Stimulated activated CD4-positive, alpha-beta T cell treated with anti-CD3 and anti-CD28 coated beads, Interleukin-2, amount 100 ng/mL, for 24 hours (primary cell): ENCODE measurements at places on chromosomes 11 and 22.
A peak's percentile ranks its signal among the peaks of the same experiment; 100 is the strongest.

- peak; percentile 61 for DNase-seq
Observed at GRCh38 chr11:9264316-9265210, 587 bp downstream of the DENND5A start.

GRCh38 chr22:40182231-40182835 lies 4.6 kb downstream of the TNRC6B start:
- DNase-seq, result no peak

DNA sequence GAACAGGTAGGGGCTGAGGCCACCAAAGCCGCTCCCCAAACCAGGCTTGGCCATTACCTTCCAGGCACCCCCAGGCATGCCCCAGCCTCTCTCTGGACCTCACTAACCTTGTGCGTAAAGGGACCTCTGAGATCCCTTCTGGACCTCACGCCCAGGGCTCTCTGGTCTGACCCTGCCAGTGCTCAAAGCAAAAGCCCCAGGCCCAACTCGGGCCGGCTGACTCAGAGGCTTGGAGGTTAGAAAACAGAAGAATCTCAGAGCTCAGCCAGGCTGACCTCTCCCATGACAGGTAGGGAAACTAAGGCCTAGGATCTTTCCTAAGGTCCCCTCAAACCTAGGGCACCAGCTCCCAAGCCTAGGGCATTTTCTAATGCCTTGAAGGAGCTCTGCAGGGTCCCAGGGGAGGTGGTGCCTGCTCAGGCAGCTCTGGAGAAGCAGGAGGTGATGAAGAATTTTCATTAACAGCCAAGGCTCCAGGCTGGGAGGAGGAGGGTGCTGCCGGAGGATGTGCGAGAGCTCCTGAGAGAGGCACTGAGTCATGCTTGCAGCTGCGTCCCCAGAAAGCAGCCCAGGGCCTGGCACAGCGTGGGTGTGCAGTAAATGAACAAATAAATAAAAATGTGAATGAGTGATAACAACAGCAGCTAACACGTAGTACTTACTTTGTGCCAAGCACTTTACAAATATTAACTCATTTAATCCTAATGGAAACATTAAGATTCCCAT lies 25.6 kb downstream of the ARRB1 start:
- peak; percentile 68 for DNase-seq

DNA sequence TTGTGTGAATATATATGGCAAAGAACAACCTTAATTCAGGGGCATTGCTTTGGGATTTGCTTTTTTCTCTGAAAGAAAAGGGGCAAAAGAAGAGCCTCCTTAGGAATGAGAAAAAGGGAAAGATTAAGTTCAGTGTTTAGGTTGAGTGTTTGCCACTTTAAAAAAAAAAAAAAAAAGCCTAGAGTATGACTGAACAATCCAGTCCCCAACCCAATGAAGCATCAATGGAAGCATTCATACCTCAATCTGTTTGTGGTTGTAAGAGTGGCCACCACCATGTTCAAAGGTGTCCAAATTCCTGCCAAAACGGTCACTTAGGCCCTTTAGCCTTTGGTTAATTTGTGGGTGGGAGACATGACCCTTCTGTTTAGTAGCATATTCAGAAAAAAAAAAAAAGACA lies 260.6 kb downstream of the SOX6 start:
- no peak for DNase-seq

DNA sequence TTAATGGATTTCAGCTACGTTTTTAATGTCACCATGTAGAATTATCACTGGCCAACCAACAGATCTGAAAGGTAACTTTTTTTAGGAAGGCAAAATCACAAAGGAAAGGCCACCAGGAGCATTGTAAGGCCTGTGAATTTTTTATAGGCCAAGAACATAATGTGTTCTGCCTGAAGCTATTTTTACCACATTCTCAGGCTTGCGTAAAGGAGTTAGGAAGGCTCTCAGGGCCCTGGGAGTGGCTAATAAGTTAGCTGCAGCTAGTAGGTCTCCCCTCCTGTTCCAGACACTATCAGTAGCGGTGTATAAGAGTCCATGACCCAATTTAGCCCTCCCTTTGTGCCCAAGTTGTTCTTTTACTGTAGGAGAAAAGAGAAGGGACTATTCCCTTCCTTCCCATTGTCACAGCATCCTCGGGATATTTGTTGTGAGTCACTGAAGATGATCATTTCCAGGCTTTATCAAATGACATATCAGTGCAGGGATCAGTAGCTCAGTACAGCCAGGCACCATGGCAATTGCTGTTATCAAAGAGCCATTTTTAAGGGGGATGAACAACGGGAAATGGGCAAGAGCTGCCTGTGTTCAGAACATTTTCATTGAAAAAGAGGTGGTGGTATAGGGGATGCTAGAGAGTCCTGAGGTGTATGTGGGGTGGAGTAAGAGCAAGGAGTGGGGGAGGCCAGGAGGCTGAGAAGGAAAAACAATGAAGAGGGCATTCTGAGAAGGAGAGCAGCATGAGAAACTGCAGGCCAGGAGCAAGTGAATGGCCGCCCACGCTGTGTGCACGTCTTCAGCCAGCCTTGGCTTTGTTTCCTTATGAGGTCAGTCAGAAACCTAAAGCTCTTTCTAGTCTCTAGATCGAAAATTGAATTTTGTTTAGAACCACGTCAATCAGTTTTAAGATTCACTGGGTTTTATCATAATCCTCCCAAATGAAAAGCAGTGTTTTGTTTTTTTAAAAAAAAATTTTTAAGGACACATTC lies 940.3 kb downstream of the NTM start:
- DNase-seq, result no peak

DNA sequence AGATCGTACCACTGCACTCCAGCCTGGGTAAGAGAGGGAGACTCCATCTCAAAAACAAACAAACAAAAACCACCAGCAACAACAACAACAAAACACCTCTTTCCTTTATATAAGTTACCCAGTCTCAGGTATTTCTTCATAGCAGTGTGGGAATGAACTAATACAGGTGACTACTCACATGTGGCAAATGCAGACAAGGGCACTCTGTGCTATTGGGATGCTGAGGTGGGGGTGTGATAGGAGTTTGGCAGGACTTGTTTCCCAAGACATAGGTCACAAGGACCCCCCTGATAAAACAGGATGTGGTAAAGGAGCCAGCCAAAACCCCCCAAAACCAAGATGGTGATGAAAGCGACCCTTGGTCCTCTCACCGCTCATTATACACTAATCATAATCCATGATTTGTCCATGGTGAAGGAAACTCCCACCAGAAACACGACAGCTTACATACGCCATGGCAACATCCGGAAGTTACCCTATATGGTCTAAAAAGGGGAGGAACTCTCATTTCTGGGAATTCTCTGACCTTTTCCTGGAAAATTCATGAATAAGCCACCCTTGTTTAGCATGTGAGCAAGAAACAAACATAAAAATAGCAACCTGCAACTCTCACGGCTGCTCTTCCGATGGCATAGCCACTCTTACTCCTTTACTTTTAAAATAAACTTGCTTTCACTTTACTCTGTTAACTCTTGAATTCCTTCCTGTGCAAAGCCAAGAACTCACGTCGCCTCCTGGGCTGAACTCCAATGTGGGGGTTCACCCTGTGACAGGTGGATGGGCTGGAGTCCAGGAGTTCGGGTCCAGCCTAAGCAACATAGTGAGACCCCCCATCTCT lies 18.8 kb upstream of the INCENP start:
- no peak for DNase-seq

DNA sequence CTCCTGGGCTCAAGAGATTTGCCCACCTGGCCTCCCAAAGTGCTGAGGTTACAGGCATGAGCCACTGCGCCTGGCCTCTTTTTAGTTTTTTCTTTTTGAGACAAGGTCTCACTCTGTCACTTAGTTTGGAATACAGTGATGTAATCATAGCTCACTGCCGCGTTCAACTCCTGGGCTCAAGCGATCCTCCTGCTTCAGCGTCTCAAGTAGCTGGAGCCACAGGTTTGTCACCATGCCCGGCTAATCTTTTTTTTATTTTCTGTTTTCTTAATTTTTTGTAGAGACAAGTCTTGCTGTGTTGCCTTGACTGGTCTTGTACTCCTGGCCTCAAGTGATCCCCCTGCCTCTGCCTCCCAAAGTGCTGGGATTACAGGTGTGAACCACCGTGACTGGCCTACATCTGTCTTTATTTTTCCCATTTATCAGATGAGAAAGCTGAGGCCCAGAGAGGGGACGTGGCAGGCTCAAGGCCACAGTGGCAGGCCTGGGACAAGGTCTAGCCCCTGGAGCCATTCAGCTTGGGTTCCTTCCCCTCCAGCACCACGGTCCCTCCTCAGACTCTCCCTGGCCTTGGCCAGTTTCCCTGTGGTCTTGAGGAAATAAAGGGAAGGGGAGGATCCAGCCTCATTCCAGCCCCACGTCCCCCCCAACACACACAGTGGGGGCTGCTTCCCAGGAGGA lies 2.8 kb upstream of the KDELR3 start:
- no peak for DNase-seq

DNA sequence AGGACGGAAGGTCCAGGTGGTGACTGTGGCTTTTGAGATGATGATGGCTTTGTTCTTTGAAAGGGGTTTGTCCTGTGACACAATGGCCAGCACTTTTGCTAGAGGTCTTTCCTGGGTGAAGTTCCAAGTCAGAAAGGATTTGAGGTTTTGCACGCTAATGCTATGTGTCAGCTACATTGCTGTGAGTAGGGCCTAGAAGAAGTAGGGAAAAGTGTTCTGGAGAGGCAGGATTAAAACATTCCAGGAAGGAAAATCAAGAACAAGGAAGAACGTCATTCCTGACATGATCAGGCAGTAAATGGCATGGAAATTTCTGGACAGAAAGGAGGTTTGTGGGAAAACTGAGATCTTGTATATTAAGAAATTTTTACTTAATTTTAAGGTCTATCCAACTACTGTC lies 290.7 kb downstream of the NTM start:
- DNase-seq, result no peak

GRCh38 chr11:68818181-68818580 lies 23.5 kb downstream of the CPT1A start:
- no peak for DNase-seq

- no peak for DNase-seq
Observed at GRCh38 chr22:36741204-36741793, 34.6 kb downstream of the IFT27 start.

DNA sequence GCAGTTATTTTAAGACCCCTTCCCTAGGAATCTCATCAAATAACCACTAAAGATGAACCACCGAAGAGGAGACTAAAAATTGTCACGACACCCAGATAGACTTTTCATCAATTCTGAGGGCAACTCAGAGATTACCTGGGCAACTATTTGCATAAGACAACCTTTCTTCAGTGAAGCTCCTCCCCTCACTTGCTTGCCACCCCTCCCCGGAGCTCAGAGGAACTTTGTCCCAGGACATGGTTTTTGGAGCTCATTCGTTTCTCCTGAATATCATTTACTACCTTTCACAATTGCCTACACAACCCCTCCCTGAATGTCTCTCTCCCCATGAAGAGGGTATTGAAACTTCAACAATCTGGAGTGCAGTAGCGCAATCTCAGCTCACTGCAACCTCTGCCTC lies 3.9 kb downstream of the AGBL2 start:
- DNase-seq, result no peak

GRCh38 chr11:69442012-69442806 lies 39.3 kb upstream of the LINC01488 start:
- no peak for DNase-seq

- peak; percentile 42 for DNase-seq
Observed at GRCh38 chr11:126282361-126282735, 545 bp upstream of the TIRAP start.

GRCh38 chr22:50641696-50642607 lies 14.0 kb upstream of the ARSA start:
- no peak for DNase-seq

DNA sequence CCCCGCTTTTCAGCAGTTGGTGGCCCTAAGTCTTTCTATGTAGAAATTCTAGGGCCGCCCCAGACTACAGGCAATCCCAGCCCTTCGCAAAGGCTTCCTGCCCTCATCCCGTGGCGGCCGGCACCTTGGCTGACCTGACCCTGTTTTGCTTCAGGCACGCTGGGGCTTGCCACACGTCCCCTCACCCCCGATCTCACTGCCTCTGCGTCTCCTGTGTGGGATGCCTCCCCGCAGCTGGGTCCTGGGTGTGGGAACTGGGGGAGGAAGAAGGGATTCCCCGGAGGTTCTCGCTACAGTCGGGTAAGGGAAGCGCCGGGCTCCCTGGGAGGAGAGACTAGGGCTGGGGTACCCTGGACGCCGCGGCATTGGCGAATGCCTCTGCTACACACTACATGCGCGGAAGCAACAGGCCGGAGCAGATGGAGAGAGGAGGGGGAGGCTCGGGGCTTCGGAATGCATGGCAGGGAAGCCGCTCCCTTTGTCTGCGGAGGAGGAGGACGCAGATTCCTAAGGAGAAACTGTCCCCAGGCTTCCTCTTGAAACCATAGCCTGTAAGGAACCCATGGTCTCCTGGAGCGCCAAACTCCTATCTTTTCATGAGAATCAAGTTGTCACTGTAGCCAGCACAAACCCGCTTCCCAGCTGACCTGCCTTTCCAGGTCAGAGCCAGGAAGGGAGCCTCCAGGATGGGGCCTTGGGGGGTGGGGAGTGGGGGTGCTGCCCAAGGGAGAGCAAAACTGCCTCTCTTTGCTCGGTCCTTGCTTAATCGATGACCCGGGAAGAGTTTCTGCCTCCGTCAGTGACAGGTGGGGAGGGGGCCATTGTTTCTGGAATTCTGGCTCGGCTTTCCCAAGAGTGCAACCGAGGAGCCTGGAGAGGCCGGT lies 1.4 kb downstream of the DTX4 start:
- no peak for DNase-seq

DNA sequence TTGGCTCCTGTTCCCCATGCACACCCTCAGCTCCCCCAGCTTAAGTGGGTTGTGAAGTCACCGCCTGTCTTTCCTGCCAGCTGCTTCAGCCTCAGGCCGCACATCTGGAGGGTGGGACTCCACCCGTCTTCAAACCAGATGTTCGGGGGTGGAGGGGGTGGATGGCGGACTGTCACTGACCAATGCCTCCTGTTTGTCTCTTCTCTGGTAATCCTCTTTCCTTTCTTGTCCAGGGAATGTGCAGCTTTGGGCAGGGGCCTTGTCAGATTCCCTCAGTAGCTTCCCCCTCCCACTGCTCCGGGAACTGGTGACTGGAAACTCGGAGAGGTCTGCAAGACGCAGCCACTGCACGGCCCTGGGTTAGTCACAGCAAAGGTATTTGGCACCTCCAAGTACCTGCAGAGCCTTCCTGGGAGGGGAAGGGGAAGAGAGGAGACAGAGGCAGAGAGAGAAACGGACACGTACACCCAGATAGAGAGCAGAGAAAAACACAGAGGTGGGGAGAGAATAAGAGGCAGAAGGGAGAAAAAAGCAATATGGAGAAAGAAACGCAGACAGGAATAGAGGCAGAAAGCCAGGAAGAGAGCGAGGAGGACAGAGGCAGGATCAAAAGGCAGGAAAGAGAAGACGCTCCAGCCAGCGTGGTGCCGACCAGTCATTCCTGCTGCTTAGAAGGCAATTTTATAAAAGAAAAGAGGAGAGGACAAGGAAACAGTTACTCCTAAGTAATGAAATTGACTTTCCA lies 56.1 kb upstream of the TIMP3 start:
- no peak for DNase-seq

DNA sequence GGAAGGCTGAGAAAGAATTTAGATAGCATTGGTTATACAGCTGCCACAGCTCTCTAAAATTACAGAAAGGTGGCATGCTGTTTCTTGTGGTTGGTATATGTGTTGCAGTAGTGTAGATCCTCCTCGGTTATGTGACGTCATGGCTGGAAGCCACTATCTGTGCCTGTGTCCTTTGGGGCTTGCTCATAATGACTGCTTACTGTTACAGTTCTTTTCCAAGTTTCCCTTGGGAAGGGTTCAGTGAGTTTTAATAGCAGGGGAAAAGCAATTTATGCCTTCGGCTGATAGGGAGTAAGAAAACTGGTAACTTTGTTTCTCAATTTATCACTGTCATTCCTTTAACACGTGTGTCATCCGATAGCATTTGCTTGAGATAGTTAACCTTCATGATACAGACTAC lies 47.2 kb downstream of the POLD3 start:
- DNase-seq, result no peak

GRCh38 chr11:34899633-34900016 lies 16.6 kb downstream of the APIP start:
- no peak for DNase-seq
